Stimulated activated CD4-positive, alpha-beta T cell treated with anti-CD3 and anti-CD28 coated beads, Interleukin-1b, Interleukin-23, amount 100 ng/mL, for 4 hours (primary cell): ENCODE measurements at places on chromosomes 2 and 18.

DNA sequence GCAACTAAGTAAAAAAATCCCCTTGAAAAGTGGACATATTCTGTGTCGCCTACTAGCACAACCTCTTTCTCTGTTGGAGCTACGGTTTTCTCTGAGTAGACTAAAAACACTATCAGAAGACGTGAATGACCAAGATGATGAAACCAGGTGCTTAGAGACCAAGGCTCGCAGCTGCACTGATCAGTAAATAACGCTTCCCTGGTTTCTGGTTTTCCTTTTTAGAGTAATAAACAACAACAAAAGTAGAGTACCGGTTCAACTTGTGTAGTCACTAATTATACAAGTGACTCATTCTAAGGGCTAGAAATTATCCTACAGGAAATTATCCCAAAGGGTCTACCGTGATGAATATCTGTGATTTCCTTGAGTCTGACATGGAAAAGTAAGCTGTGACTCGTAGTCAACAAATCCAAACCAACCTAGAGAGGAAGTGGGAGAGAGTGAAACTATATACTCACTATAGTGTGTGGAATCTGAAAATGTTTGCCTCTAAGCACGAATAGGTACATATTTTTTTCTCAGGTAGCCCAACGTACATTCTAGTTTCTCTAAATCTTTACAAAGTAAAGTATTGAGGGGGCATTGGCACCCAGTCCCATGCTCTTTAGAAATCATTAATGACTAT, 17.8 kb downstream of the RASGRP3 start:
- no peak for DNase-seq

GRCh38 chr2:43585708-43586107, 10.1 kb downstream of the THADA start:
- DNase-seq = no peak

- no peak for DNase-seq
These were observed 42.7 kb downstream of the MAL start for GRCh38 chr2:95068256-95068655.

DNA sequence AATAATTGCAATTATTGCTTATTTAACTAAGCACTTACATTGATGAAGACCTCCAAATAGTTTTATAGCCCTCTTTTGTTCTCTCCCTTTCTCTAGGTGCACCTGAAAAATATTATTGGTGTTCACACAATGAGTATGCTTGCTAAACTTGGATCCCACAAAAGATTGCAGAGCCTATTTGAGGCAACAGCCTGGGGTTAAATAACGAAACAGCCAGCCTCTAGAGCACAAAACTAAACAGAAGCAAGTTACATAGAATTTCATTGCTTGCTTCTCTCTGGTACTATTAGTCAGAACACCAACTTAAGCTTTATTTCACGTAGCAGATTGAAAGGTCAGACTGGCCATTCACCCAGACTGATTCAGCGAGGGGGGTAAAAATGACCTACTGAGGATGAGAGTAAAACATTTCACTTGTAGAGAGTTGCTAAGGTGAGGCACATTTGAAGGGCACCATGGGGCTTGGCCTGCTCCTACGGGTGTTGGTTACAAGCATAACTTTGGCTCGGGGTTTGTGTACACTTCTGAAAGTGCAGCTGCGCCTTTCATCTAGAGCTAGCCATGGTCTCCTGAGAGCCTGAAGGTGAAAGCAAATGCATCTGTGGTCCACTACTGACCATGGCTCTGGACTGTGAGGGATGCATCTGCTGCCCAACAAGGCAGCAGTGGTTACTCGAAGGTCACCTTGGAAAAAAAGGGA, 225.1 kb upstream of the LRRTM1 start:
- no peak for DNase-seq

GRCh38 chr18:5296706-5297320, 1.3 kb upstream of the ZBTB14 start:
- peak; percentile 31 for DNase-seq

GRCh38 chr2:176891105-176891504, 321.5 kb upstream of the HNRNPA3 start:
- no peak for DNase-seq

- DNase-seq = no peak
These were observed 53.2 kb downstream of the SH3BP4 start for GRCh38 chr2:235005023-235005422.

DNA sequence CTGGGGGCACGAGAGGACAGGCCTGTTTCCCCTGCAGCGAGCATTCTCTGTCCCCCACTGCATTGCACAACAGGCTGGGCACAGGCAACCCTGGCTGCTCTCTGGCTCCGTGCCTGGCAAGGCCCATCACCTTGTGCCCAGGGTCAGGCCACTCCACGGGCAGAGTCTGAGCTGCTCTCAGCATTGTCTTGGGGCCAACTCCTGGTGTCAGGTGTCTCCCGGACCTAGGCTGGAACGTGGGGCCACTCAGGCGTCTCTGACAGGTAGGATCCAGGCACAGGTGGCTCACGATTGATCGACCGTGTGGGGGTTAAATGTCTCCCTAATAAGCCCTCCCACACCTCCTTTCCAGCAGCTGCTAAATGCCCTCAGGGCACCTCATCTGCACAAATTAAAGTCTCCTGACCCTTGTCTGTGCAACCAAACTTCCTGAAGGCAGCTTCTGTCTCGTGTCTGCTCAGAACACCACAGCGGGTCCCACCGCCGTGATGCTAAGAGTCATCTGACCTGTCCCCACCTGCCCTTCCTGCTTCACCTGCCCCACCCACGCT, 66.6 kb upstream of the GPC1 start:
- DNase-seq = no peak

DNA sequence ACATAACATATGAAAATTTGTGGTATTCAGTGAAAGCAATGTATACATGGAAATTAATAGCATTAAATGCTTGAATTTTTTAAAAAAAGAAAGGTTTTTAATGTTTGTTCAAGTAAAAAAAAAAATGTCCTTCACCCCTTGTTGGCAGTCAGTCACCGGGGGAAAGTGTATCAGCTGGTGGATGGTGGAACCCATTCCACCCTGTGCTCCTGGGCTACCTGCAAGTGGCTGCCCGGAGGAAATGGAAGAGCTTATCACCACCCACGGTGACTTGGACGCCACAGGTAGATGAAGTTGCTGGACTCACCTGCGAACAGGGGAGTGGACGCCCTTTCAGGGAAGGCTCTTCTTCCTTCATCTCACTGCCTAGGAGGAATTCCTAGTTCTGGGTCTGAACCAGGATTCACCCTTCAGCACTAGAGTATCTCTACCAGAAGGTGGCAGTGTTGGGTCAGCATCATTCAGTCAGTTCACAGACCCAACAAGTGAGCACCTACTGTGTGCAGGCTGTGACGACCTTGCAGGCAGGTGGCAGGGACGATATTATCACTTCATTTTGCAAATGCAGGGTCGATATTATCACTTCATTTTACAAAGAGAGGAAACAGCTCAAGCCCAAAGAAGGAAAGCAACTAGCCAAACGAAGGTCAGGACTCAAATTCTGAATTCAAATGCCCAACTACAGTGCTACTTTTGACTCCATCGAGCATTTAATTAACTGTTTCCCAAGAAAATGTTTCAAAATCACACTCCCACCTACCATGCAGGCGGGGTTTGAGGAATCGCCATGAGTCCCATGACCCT, 35.8 kb downstream of the CIB4 start:
- no peak for DNase-seq

DNA sequence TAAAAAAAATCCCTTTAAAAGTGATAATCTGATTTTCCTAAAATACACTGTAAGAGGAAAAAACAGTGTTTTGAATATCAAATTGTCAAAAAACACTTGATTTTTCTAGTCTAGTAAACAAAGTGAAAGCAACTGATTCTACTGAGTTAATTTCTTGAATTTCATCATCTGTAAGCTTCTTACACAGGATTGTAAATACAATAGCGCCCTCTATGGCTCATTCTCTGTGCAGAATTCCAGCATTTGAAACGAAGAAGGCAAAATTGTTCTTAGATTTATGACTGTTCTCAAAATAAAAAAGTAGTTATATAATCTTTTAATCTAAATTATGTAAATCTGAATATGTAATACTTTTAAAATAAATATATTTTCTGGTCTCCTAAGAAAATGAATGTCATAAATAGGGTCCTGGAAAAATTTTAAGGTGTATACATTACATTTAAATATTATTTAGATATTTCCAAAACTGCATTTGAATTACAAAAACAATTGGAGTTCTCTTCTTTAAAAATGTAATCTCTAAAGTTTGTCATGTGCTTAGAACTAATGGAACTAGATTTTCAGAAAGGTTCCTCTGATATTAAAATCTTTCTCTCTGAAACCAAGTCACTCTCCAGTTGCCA, 176.9 kb upstream of the MC4R start:
- DNase-seq = no peak

- no peak for DNase-seq
These were observed 33.1 kb upstream of the REG3G start for GRCh38 chr2:78992451-78992806.

DNA sequence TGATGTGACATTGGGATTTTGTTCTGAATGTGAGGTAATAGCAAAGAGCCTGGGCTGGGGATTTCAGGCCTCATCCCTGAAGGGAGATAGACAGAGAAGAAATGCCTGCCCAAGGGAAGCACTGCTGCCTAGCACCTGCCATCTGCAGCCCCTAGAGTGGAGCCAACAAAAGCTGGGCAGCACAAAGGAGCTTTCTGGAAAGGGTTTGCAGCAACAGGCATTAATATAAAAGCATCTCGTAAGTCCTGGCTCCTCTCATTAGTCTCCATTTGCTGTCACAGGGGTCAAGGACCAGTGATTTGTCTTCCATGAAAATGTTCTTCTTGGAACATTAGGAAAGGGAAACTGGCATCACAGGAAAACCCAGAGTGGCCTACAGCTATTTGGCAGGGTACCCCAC, 157.2 kb upstream of the SLC14A2 start:
- DNase-seq = no peak

- no peak for DNase-seq
These were observed 50.1 kb downstream of the CDH19 start for GRCh38 chr18:66553824-66554223.

GRCh38 chr2:211709389-211709788, 829.2 kb downstream of the ERBB4 start:
- no peak for DNase-seq

DNA sequence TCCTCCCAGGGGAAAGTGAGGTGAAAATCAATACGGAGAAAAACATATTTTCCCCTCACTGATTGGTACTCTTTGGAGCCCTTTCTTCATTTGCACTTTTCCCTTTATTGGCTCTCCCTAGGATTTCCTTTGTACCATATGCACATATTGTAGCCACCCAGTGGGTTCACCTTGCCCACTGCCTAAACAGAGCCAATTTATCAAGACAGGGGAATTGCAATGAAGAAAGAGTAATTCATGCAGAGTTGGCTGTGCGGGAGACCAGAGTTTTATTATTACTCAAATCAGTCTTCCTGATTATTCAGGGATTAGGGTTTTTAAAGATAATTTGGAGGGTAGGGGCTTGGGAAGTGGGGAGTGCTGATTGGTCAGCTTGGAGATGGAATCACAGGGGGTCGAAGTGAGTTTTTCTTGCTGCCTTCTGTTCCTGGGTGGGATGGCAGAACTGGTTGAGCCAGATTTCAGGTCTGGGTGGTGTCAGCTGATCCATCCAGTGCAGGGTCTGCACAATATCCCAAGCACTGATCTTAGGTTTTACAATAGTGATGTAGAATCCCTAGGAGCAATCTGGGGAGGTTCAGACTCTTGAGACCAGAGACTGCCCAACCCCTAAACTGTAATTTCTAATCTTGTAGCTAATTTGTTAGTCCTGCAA, 15.1 kb upstream of the KCNE4 start:
- DNase-seq = no peak

- peak; percentile 55 for DNase-seq
These were observed 11.3 kb downstream of the STK17B start for GRCh38 chr2:196160101-196160500.

GRCh38 chr18:70154591-70155194, 50.8 kb downstream of the RTTN start:
- no peak for DNase-seq

- no peak for DNase-seq
These were observed 141.3 kb upstream of the SLC1A4 start for GRCh38 chr2:64847930-64848329.
